Stimulated activated CD8-positive, alpha-beta memory T cell treated with anti-CD3 and anti-CD28 coated beads, Interleukin-15, amount 100 ng/mL, for 4 hours (primary cell): ENCODE measurements at places on chromosomes 11 and 22.
A peak's percentile ranks its signal among the peaks of the same experiment; 100 is the strongest.

DNA sequence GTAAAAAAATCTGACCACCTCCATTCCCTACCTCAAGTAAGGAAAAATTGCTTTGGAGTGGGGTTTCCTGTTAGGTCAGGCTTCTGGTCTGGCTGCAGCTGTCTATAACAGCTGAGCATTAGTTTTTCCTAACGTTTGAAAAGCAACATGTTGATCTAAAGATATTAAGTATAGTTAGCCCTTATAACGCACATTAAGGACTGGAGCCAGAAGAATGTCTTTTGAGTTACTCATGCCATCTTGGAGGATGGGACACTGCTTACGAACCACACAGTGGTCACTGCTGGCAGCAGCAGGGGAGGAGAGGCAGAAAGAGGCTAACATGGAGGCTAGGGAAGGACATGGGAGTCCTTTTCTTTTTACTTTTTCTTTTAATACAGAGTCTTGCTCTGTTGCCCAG is 44.1 kb upstream of the GDPD4 start:
- DNase-seq = no peak

- no peak for DNase-seq
These were observed 31.3 kb downstream of the RPL27A start for GRCh38 chr11:8713760-8714454.

GRCh38 chr11:44883277-44883676 is 67.4 kb downstream of the TP53I11 start:
- DNase-seq = no peak

GRCh38 chr22:19630614-19631013 is 83.7 kb upstream of the SEPTIN5 start:
- no peak for DNase-seq

DNA sequence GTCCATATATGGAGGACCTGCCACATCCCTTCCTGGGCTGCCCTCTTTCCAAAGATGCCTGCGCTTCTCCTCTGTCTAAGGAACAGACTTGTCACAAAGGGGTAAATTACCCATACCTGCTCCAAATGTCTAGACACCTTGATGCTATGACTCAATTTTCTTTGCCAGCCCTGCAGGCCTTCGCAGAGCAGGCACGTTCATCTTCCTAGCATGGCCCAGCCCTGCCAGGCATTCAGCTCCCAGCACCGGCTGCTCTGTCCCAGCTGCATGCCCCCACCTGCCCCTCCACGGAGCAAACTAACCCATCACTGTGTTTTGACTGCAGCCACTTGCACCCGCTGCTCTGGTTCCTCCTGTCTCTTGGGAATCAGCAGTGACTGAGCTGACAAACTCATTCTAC is 526.1 kb downstream of the MIAT start:
- DNase-seq = no peak

- DNase-seq = no peak
These were observed 14.3 kb downstream of the TP53AIP1 start for GRCh38 chr11:128928400-128928799.

- peak; percentile 42 for DNase-seq
These were observed 25.6 kb downstream of the ARRB1 start for GRCh38 chr11:75325713-75326438.

GRCh38 chr11:86737737-86738136 is 62.6 kb upstream of the PRSS23 start:
- DNase-seq = no peak

DNA sequence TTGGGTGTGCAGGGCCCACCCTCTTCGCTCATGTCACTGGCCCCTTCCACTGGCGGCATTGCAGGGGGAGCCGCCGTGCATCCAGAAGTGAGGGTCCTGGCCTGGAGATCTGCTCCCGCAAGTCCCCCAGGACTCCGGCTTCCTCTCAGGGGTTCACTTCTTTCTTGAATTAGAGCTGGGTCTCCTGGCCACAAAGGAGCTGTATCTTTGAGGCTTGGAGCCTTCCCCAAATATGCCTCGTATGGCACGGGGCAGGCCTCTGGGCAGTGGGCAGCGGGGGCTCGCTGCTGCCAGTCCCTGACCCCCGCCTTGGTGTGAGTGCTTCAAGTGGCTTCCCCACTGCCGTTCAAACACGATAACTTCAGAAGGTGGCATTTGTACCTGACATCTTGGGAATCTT is 7.4 kb upstream of the IFITM3 start:
- no peak for DNase-seq

DNA sequence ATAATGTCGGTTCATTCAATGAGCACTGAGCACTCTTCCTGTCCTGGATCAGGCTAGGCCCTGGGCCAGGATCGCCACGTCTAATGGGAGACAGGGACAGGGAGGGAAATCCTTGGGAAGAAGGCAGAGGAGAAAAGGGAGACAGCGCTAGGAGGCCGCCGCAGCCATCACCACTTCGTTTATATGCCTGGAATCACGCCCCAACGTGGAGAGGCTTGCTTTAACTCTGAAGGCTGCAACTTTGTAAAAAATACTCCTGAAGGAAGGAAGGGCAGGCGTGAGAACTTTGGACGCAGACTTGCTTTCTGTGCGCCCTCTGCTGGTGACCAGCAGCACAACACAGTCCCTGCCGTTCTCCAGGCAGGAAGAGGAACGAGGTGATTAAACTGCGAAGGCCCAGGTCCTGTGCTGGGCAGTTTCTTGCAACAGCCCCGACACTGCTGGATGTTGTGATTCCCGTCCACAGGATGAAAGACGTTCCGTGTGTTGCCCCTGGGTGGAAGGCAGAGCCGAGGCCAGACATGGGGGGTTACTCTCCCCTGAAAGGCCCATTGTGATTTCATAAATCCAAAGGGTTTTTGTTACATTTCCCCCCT is 22.1 kb downstream of the RIBC2 start:
- peak; percentile 56 for DNase-seq
